ENCODE measurements at places on chromosomes 1 and 21. TPM values are rescaled to one million over a fixed set of nuclear protein-coding genes. Genes with fewer than 3 reads are reported as not detected.

- no peak for DNase-seq
These were observed 11.1 kb upstream of the CHI3L1 start for GRCh38 chr1:203197625-203198024.

GRCh38 chr1:157695417-157695816, 5.2 kb downstream of the FCRL3 start:
- no peak for DNase-seq

- DNase-seq, result no peak
These were observed 138.1 kb upstream of the ADAMTS5 start for GRCh38 chr21:27104846-27105431.

- no peak for DNase-seq
These were observed 1443.7 kb downstream of the MRPL39 start for GRCh38 chr21:24163539-24163938.

GRCh38 chr1:238252033-238252802, 361.5 kb upstream of the ZP4 start:
- no peak for DNase-seq

- DNase-seq, result no peak
These were observed 219.9 kb downstream of the KCTD3 start for GRCh38 chr1:215786997-215787396.

DNA sequence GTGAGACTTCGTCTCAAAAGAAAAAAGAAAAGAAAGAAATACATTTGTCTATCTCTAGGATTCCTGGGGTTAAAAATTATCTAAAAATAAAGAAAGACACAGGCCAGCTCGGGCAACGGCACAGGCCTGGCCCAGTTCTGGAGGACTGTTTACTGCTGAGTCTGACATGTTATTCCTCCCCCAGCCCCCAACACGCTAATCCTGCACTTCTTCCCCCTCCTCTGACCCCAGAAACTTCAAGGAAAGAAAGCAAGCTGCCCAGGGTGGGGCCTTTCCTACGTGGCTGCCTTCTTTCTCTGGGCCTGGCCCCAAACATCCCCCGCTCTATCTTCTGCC, 40.0 kb downstream of the ACOT7 start:
- no peak for DNase-seq

DNA sequence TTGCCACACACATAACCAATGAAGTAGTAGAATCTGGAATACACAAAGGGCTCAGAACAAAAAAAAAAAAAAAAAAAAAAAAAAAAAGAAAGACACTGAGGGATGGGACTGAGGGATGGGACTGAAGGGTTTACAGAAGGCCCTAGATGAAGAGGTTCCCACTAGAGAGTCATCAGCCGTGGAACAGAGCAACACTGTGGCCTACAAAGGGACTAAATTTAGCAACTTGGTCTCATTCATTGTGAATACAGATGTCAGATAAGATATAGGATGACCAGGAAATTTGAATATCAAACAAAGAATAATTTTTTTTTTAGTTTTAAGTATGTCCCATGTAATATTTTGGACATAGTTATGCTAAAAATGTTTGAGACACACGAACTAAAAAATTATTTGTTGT, 62.1 kb downstream of the GLUL start:
- DNase-seq, result no peak

DNA sequence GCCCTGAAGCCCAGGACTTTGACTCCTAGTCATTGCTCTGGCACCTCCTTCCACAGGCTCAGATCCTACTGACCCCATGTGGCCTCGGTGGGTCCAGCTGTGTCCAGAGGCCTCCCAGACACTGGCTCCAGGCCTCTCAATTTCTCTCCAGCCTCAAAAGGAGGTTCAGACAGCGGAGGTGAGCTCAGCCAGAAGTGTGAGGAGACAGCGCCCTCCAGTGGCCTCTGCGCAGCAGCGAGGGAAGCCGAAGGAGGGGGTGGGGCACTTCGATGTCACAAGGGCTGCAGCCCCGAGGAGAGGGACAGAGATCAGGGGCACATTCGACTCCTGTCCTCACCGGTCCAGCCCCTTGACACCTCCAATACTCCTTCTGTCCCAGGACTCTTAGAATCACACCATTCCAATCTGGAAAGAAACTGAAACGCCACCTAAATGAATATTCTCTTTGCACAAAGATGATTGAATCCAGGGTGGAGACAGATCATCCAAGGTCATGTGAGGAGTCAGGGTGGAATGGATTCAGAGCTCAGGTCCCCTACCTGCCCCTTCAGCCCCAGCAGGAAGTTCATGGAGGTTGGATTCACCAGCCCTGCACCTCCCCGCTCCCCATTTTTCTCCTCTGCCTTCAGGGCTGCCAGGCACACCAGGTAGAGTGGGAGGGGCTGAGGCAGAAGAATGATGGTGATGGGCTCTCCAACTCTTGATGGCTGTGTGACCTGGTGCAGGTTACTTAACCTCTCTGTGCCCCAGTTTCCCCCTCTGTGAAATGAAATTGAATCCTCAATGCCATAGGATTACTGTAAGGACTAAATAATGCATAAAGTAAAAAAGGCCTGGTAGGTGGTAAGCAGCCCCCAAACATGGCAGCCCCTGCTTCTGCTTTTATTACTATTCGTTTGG, 34.8 kb upstream of the ZBTB40 start:
- peak; percentile 79 for DNase-seq

DNA sequence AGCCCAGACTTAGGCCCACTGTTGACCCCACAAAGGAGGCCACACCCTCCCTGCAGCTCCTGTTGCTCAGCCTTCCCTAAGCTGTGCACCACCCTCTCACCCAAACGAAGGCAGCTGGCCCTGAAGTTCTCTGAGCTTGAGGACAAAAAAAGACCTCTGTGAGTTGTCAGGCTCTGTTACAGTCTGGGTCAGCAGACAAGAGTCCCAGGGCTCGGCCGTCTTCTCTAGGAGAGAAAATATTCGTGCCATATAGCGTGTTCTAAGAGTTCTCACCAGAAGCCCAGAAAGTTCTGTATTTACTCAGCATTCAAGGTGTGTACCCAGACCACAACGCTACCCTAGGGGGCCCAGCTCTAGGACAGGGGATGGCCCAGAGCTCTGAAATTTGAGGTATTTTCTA, 25.5 kb upstream of the LYST start:
- DNase-seq, result no peak

GRCh38 chr1:74197255-74197654, 721 bp downstream of the LRRIQ3 start:
- no peak for DNase-seq

Gene CYP4A11
- total RNA-seq, result not detected

Gene KIF21B
- total RNA-seq, result 10.7 TPM

Gene PLPPR5
- total RNA-seq, result 0.08 TPM
